ENCODE measurements at places on chromosomes 5 and 9.

- DNase-seq = no peak
These were observed 294.6 kb downstream of the BNC2 start for GRCh38 chr9:16575986-16576245.

DNA sequence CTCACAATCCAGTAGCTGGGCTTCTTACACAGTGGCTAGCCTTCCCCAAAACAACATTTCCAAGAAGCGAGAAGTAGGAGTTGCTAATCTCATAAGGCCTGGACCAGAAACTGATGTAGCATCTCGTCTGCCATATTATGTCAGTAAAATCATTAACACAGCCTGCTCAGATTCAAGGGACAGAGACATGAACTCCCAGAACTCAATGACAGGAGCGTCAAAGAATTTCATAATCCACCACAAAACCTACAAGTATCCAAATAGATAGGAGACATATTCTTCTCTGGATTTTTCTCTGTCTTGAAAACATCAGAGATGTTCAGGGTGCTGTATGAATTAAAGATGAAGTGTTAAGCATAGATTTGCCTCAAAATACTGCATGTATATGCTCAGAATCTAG is 457.6 kb upstream of the ACTBL2 start:
- DNase-seq = no peak

- no peak for DNase-seq
These were observed 16.4 kb downstream of the FCN2 start for GRCh38 chr9:134896834-134897583.

DNA sequence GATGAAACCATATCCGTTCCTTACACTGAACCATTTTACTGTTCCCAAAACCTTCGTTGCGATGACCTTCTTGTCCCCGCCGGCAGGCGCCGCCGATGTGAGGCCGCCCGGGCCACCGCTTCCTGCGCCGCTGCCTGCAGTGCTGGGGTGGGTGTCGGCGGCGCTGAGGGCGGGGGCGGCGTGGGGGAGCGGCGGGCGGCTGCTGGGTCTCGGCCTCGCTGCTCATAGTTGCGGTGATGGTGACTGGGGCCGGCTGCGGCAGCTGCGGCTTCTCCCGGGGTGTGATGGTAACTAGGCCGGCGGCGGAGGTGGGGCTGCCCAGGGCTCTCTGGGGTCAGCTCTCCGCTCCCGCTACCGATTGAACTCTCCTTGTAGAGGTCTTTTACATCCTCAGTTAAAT is 14.1 kb upstream of the OR2S2 start:
- no peak for DNase-seq

DNA sequence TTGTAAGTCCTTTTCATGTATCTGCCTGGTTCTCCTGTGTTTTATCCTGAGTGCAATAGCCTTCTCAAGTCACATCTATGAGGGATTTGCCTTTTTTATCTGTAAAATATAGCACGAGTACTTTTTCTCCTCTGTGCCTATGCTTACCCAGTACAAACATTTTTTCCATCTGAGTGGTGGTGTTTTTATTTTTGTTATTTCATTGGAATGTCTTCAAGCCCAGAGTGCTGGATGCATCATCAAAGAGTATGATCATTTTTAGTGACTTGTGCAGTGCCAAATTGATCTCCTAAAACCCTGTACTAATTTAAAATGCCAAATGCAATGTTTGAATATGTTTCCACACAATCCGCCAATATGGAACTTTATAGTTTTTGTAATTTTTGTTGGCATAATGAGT is 86.1 kb downstream of the TLE4 start:
- DNase-seq = no peak

DNA sequence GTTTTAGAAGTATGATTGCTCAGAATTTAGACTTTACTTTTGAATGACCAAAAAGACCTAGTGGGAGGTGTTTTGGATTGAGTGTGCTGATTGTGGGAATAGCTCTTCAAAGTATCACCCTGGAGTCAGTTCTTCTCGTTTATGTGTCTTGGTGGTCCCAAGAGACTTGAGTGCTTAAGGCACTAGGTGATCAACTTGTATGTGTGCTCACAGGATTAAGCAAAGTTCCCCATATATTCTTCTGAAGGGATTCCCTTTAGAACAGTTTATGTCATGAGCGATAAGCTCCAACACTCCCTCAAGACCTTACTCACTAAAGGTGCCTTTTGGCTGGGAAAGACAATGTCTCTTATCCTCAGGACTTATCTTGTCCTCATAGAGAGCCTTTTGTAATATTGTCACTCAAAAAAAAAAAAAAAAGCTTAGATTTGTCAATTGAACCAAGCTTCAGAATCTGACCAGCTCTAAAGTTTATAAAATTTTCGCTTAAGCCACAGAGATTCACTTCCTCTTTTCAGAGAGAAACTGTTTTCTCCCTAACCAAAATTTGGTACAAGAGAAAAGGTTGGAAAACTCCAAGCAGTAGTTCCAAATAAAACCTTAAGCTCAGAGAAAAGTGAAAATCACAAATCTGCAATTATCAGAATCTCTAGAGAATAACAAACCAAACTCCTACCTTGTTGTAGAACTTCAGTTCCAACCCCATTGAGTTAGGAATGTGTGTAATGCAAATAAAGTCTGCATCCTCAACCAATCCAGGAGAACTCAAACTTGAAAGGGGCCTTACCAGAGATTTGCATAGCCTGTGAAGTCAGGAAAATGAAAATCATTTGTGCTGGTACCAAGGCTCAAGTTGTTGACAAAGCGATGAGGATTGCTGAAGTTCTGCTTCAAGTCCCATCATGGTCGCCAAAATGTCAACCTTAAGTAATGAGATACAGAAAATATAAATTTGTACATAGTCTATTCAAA is 40.0 kb upstream of the PDZD2 start:
- DNase-seq = no peak

DNA sequence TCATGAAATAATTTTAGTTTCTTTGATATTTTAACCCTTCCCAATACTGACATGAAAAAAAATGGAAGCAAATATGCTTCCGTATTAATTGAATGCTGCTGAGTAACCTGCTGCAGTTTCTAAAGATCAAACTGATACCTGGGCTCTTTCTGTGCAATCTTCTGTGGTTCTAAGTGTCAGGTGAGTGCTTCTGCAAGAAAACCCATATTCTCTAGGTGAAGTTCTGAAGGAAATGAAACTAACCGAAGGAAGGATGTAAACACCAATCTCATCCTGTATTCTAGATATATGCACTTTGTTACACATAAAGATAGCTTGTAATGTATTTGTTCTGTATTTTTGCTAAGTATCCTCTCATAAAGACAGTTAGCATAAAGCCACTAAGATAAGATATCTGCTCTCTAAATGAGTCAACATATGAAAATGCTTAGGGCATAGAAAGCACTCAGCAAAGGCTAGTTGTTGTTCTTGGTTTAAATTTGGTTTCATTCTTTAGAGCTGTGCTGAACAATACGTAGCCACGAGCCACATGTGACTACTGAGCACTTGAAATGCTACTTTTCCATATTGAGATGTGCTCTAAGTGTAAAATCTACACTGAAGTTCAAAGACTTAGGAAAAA is 52.0 kb downstream of the ITGA2 start:
- DNase-seq = no peak

- DNase-seq = no peak
These were observed 8.1 kb downstream of the EPB41L4B start for GRCh38 chr9:109312783-109313182.

DNA sequence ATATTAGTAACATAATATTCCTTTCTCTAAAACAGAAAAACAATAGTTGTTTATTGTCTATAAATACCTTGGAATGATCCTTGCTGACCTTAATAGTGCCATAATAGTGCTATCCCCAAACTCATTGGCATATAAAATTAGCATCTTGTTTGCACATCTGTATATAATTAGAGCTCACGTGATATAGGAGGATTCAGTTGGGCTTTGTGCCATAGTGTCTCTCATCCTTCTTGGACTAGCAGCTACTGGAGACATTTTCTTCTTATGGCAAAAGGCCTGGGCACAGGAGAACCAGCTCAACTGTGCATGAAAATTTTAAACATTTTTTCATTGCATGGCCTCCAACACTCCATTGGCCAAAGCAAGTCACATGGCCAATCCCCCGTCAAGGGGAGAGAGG is 342.5 kb downstream of the SPATA31D1 start:
- DNase-seq = peak; percentile 47

GRCh38 chr5:93677359-93677891 is 64.0 kb downstream of the POU5F2 start:
- DNase-seq = peak; percentile 93

GRCh38 chr9:3575821-3576220 is 50.0 kb upstream of the RFX3 start:
- DNase-seq = no peak

- peak; percentile 42 for DNase-seq
These were observed 164.0 kb downstream of the TTC39B start for GRCh38 chr9:15142878-15143534.

GRCh38 chr5:119344231-119344630 is 11.6 kb upstream of the TNFAIP8 start:
- DNase-seq = no peak

DNA sequence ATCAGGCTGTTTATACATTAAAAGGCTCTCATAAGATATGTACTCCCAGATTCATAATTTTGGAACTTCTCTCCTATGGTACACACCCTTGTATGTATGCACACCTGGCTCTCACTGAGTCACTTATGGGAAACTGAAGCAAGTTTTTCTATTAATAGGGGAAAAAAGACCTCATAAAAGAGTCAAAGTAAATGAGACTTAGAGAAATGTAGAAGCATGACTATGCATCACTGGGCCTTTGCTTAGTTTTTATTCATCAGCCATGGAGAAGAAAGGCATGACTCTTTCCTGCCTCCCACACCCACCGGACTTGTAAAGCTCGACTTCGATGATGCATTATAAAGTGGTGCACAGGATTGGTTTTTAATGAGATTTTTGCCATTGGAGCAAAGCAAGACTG is 28.2 kb downstream of the MTAP start:
- DNase-seq = no peak

DNA sequence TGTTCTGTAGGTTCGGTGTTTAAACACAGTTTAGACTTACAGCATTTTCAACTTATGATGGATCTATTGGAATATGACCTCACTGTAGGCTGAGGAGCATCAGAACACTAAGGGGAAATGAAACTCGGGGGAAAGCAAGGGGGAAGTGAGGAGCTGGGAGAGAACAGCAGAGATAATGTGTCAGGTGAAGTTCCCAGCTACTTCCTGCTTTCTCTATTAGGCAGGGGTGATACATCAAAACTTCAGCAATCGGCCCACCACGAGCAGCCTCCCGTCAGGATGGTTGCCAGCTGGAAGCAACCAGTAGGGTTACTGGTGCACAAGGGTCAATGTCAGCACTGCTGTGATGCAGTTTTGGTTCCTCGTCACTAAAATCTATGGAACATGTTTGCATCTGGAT is 34.3 kb downstream of the FAT2 start:
- no peak for DNase-seq

GRCh38 chr5:168786147-168786546 is 207.0 kb upstream of the PANK3 start:
- no peak for DNase-seq

GRCh38 chr5:7902666-7903625 is 34.0 kb downstream of the MTRR start:
- DNase-seq = no peak

GRCh38 chr9:127817881-127818434 is 15.3 kb downstream of the FPGS start:
- DNase-seq = no peak

- DNase-seq = no peak
These were observed 2364.3 kb upstream of the ACO1 start for GRCh38 chr9:30020161-30020560.

GRCh38 chr5:173242079-173242478 is 7.1 kb upstream of the NKX2-5 start:
- DNase-seq = no peak

DNA sequence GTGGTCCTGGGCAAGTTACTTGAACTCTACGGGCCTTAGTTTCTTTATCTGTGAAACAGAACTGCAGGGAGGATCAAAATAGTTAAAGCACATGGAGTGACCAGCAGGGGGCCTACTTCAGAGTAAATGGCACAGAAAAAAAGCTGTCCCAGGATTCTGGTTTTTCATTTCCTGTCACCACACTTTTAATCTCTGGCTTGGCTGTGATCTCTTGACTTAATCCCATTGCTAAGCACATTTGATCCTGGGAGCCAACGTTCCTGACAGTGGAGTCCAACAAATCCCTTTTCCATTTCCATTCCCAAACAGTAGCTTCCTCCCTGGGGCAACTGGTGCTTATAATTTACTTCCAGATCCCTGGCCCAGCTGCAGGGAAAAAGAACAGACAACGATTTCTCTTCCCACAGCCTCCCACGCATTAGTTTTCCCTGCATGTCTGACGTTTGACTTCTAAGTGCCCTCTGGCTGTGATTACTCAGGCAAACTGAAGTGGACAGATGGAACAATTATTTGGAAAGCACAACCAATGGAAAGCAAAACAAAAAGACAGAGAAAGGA is 136.5 kb upstream of the STK32A start:
- DNase-seq = peak; percentile 22

- no peak for DNase-seq
These were observed 26.9 kb downstream of the G3BP1 start for GRCh38 chr5:151798674-151799073.

GRCh38 chr9:10633785-10634184 is 21.0 kb upstream of the PTPRD start:
- DNase-seq = no peak

DNA sequence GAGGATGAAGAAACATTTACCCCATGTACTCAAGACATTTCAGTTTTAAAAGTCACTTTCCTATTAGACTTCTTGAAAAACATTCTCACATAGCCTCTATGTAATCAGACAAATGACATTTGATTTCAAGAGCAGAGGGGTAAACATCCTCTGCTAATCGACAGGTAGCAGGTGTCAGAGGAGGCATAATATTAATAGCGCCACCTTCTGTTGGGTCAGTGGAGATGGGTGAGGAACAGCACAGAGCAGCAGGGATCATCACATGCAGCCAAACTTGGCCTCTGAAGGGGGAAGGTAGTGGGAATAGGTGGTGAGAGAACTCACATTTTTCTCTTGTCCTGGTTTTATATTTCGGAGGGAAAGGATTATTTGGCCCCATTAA is 3.3 kb upstream of the LSM11 start:
- DNase-seq = no peak

DNA sequence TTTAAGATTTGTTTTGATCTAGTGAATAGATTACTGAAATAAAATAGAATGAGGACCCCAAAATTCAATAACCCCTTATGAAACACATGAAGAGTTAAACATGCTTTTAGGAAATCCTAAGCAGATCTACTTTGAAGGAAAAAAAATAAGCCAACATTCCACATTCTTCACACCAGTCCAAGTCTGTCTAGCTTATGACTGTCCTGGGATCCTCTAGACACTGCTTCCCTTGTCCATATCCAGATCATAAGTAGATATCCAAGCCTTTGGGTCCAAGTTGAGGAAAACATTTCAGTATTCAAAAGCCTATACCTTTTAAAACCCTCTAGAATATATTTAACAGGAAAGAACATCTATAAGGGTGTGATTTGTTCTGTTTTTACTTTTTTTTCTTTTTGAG is 58.8 kb upstream of the MINAR2 start:
- no peak for DNase-seq

- DNase-seq = no peak
These were observed 211.7 kb upstream of the MVB12B start for GRCh38 chr9:126114850-126115460.

All from foreskin fibroblast (primary cell).